ENCODE measurements at places on chromosomes 11 and 22.

DNA sequence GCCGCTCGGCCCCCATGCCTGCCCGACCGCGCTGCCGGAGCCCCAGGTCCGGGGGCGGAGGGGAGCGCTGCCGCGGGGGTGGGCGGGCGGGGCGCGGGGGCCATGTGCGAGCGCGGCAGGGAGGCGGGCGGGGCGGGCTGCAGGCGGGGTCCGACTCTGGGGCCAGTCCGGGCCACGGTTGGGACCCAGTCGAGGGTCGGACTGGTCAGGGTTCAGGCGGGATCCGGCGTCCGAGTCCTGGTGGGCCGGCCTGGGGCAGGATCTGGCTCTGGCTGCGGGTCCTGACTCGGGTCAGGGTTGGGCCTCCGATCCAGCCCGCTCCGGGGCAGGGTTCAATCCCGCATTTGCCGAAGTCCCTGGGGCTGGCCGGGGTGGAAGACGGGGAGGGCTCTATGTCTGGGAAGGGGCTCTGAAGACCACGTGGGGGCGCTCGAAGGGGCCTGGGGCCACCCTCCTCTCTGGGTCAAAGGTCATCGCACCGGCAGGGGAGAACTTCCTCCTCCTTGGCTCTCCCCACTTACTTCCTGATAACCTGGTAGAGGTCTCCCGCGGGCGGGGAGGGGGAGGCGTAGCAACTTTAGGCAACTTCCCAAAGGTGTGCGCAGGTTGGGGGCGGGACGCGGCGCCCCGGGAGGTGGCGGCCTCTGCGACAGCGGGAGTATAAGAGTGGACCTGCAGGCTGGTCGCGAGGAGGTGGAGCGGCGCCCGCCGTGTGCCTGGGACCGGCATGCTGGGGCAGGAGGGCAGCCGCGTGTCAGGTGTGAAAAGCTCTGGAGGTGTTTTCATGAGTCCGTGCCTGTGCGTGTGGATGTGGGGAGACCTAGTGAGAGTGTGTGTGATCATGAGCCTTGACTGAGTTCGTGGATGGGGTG is 603 bp downstream of the ESRRA start:
- DNase-seq: peak; percentile 36

GRCh38 chr11:93131709-93132108 is 66.1 kb downstream of the SLC36A4 start:
- DNase-seq: no peak

GRCh38 chr11:130761560-130762220 is 154.6 kb downstream of the SNX19 start:
- DNase-seq: peak; percentile 16

GRCh38 chr11:47539681-47540039 is 13.3 kb downstream of the CELF1 start:
- no peak for DNase-seq

DNA sequence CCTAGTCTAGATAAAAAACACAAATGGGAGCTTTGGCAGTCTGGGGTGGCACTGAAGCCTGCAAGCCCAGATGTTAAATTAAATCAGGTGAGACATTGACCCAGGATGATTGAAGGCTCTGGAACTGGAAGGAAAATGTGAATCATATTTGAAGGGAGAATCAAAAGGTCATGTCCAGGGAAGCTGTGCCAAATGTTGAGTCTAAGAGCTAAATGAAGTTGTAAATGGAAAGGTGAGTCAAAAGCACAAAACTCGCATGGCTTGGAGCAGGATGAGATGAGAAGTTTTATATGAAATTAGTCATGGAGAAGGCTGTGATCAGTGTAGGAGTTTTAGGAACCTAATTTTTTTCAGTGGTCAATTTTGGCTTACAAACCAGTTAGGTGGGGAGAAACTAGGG is 301.1 kb downstream of the BLID start:
- DNase-seq: peak; percentile 17

DNA sequence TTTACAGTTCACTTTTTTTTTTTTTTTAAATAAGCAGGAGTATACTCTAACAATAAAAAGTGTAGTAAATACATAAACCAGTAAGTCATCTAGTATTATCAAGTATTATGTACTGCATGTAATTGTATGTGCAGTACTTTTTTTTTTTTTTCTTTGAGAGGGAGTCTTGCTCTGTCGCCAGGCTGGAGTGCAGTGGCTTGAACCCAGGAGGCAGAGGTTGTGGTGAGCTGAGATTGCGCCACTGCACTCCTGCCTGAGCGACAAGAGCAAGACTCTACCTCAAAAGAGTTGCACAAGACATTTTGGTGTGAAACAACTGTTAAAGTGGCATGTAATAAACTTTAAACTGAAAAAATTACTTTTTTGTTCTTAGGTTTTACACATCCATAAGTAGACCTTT is 16.7 kb downstream of the BCL2L13 start:
- peak; percentile 36 for DNase-seq

- DNase-seq: no peak
These were observed 8.4 kb upstream of the OMP start for GRCh38 chr11:77093987-77094840.

GRCh38 chr11:11387622-11388305 is 34.7 kb upstream of the CSNK2A3 start:
- no peak for DNase-seq

DNA sequence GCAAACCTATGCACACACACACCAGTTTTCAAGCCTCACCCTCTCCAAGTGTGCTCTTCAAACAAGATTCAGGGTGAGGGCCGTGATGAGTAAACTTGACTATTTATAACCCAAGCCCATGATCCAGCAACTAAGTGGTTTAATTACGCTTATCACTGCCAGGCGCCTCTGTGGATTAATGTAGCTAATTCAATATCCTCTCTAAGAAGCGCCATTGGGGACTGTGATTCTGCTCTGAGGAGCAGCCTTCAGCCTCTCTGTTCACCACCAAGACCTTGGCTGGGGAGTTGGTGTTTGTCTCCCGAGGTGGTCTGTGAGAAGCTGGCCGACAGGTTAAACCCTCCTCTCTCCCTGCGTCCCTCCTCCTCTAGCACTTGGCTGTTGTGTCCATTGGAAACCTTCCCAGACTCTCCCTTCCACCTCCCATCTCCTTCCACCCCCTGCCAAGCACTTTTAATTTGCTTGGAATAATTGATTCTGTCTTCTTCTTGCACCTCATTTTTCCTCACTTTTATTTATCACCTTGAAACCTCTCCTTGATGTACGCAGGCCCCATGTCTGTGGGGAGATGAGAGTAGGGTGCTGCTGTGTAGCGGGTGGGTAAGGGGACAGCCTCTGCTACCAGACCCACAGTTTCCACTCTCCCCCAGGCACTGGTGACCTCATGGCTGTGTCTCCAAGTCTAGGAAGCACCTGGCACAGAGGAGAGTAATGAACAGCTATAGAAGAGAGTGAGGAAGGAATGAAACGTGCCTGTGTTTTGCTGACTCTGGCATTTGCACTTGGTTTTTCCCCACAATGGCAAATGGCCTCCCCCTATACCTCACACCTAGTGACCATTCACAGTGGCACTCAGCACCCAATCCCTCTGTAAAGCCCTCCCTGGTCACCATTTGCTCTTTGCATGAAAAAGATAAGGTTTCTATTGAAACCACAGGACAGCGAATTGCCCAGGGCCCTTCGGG is 236.6 kb downstream of the GRIK4 start:
- no peak for DNase-seq

DNA sequence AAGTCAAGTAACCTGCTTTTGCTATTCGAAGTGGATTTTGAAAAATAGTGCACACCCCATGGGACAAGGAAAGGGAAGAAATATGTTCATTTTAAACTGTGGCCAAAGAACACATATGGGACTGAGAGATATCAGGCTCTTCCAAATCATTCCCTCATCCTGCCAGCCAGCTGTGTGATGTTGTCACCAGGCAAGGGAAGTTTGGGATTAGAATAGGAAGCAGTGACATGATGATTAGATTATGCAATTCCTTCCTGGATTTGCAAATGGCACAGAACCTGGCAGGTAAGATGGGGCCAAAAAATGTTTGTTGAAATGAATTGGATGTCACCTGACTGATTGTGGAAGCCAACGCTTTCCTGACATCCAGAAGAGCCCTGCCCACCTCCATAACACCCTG is 4.9 kb upstream of the SCN3B start:
- no peak for DNase-seq

DNA sequence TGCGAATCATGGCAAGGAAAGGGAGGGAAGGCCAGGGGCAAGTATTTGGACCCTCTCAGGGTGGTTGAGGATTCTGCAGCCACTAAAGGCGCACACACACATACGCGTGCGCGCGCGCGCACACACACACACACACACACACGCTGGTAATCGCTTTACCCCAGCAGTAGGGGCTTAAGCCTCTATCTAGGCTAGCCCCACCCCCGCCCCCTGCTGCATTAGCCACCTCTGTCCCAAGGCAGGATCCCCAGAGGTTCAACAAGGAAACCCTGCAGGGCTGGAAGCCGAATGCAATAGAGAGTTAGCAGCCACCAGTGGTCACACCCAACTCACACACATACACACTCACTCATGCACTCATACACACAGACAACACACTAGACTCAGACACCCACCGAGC is 28.6 kb upstream of the ELFN2 start:
- DNase-seq: peak; percentile 31

DNA sequence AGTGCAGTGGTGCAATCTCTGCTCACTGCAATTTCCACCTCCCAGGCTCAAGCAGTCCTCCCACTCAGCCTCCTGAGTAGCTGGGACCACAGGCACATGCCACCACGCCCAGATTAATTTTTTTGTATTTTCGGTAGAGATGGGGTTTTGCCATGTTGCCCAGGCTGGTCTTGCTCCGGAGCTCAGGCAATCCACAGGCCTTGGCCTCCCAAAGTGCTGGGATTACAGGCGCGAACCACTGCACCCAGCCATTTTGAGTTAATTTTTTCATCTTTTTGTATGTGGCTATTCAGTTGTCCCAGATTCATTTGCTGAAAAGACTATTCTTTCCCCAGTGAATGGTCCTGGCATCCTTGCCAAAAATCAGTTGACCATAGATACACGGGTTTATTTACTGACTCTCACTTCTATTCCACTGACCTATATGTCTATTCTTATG is 63.6 kb downstream of the MAPK1 start:
- no peak for DNase-seq

GRCh38 chr22:32389685-32390084 is 22.4 kb downstream of the RTCB start:
- peak; percentile 44 for DNase-seq

DNA sequence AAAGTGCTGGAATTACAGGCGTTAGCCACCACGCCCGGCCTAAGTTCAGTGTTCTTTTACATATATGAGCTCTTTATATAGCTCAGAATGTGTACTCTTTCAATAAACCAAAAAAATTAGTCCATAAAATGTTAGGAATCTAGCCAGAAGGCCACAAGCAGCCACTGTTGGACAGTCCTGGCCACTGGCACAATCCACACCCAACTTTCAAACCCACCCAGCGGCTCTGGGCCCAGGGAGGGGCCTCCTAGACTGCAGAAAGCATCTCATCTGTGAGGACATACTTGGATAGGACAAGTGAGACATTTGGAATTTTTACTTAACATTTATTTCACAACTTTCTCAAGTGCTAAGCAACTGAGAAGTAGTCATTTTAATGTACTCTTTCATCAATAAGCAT is 6.4 kb downstream of the PACSIN2 start:
- DNase-seq: no peak

DNA sequence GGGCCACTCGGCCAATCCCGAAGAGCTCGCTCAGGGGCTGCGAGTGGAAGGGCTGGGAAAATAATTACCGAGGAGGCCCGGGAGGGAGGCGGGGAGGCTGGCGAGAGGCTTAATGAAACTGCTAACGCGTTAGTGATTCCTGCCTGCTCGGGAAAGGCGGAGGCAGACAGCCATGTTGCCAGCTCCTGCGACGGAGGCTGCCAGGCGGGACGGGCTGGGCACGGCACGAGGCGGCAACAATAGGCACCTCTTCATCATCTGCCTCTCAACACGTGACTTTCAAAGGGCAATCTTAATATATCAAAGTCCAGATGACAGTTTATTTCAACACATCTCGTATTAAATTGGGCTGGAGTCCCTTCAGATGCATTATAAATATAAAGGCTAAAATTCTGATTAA is 68.0 kb upstream of the TCF20 start:
- no peak for DNase-seq

GRCh38 chr11:104161751-104162450 is 2.0 kb downstream of the PDGFD start:
- DNase-seq: peak; percentile 40

GRCh38 chr11:33320016-33320813 is 63.0 kb downstream of the HIPK3 start:
- DNase-seq: no peak

DNA sequence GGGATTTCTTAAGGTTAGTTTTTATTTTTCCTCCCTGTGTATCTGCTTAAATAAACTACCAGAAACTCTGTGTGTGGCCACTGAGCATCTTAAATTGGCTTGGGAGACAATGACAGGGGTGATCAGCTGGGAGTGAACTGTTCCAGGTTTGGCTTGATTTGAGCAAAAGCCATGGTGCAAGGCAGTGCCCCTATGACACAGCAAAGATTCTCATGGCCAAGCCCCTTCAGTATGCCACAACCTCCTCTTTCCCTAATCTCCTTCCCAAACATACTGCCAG is 370.5 kb downstream of the SOX6 start:
- no peak for DNase-seq

- peak; percentile 85 for DNase-seq
These were observed 21.9 kb downstream of the SERPINH1 start for GRCh38 chr11:75583718-75584658.

GRCh38 chr11:73274722-73275380 is 2.7 kb downstream of the P2RY6 start:
- no peak for DNase-seq

GRCh38 chr22:22938672-22939587 is 51.3 kb downstream of the IGLL5 start:
- DNase-seq: no peak

DNA sequence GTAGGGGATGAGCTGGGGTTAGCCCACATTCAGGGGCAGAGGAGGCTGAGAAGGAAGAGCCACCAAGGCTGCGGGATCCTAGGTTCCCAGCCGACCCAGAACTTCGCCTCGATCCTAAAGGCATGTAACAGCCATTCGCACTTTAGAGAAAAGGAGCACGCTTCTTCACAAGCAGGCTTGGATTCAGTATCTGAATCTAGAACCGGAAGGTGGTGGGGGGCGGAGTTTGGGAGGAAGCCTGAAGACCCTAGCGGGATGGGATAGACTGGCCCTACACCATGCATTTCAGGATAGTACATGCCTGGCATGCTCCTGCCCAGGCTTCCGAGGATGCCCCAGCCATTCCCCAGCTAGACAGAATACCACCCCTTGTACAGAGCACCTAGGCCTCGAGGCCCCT is 4.4 kb downstream of the SCARF2 start:
- DNase-seq: no peak

DNA sequence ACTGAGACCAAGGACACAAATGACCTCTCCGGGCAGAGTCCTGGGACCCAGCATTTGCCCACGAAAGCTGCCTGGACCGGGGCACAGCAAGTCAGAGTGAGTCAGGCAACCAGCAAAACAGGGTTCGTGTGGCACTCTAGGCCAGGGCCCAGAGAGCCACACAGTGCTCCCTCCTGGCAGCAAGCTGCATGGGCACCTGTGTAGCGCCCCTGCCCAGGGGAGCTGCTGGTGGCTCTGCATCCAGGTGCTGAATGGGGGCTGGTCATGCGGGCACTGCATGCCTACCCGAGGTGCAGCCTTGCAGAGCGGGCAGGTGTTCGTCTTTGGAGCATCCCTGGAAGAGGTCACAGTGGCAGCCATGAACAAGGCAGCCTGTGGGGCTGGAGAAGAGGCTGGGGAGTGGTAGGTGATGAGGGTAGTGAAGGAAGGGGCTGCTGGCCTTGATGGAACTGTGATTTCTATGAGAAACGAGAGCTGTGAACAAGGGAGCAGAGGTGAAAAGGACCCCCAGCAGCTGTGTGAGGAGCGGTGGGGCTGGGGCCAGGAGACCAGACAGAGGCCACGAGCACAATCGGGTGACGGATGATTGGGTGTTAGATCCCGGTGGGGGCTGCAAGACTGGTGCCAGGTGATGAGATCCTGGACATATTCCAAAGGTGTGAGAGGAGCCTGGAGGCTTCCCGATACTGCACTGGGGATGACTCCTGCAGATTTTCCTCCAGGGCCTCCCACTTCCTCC is 63.3 kb downstream of the DGCR2 start:
- no peak for DNase-seq

Measured in choroid plexus epithelial cell (primary cell).